ENCODE measurements at places on chromosomes 11 and 22.

DNA sequence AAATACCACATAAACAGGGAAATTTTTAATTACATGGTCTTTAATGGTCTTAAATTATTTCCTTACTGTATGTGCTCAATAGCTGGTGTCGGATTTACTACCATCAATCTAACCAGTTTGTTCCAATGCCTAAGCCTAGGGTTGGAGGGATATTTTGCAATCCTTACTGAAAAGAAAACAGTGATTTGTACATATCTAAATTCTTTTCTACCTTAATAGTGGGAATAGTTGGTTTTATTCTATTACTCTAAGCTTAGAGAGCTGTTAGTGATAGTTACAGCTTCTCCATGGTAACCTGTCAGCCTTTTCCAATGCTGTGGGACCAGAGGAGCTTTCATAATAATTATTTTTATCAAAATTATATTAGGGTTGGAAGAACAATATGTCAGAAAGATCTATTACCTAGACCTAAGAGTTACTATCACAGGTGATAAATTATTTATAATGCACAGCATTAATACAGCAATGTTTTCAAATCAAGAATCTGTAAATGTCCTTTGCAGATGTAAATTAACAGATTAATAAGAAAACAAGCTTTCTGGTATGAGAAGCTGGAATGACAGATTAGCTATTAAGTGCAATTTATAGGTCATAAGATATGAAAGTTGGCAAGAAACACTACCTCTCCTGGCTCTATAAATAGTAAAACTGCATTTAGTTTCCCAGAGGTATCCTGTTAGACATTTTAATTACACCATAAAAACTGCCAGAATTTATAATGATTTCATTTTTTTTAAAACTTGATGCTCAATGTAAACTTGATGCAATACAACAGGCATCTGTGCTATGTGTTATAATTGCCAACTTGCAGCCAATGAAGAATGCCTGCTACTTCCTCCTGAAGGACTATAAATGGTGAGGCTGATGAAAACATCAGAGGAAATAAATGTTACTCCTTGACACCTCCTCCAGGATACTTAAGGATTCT lies 262.0 kb upstream of the PITPNB start:
- DNase-seq, result no peak

- no peak for DNase-seq
Measured at GRCh38 chr11:69437876-69438205, 43.6 kb upstream of the LINC01488 start.

- no peak for DNase-seq
Measured at GRCh38 chr11:70078781-70079616, 882 bp downstream of the ANO1 start.

- no peak for DNase-seq
Measured at GRCh38 chr22:49208004-49208402, 619.7 kb downstream of the BRD1 start.

DNA sequence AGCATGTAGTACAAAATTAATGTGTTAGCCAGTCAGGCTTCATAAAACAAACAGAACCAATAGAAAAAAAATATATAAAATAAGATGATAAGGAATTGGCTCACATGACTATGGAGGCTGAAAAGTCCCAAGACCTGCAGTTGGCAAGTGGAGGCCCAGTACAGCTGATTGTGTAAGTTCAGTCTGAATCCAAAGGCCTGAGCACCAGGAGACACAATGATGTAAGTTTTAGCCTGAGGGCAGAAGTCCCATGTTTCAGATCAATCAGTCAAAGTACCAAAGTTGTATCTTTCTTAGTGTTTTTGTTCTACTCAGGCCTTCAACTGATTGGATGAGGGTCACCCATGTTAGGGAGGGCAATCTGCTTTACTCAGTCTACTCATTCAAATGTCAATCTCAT lies 14.3 kb upstream of the OR10D3 start:
- no peak for DNase-seq

DNA sequence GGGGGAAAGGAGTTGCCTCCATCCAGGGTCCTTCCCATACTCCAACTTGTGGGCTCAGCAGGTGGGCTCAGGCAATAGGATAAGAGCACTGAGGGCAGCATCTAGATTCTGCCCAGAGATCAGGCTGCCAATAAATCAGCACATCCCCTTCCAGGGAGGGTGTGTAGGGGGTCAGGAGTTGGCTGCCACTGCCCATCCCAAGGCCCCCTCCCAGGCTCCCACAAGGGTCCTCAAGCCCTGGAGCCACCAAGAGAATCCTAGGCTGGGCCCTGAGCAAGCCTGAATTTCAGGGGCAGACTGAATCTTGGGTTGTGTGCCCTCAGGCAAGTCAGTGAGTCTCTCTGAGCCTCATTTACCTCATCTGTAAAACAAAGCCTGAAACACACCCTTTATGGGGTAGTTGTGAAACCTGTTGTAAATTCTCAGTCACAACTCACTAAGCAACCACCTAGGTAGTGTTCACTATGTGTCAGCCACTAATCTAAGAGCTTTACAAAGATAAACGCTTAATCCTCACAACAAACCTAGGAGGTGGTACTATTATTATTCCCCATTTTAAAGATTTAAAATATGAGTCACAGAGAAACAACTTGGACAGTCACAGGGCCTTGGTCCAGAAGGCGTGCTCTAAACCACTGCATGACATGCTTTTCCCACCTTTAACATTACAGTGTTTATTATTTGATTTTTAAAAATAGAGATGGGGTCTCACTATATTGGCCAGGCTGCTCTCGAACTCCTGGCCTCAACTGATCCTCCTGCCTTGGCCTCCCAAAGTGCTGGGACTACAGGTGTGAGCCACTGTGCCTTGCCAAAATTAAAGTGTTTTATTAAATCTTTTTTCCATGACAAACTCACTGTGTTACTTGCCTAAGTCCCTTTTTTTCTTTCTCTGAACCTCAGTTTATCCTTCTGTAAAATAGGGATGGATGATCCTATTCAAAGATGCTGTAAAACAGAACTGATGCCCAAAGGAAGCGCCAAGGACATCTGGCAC lies 36.2 kb downstream of the LMO1 start:
- DNase-seq, result no peak

GRCh38 chr11:28878025-28878424 lies 769.8 kb downstream of the METTL15 start:
- no peak for DNase-seq

DNA sequence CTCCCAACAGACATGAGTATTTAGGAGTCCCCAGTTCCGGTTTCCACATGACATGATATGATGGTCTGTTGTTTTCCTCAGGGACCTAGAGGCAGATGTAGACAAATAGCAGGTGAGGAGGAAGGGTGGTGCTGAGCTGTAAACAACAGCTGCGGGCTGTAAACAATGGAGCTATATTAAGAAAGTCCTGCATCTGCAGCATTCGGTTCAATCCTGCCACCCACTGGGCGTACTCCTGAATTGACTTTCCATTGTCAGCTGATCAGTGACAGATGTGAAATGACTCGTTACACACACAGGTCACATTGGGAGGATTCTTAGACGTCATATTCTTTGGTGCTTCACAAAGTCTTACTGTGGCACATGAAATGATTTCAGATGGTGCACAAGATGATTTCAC lies 26.8 kb upstream of the RAG1 start:
- DNase-seq, result peak; percentile 47

- DNase-seq, result no peak
Measured at GRCh38 chr11:2885017-2885677, 428 bp downstream of the CDKN1C start.

DNA sequence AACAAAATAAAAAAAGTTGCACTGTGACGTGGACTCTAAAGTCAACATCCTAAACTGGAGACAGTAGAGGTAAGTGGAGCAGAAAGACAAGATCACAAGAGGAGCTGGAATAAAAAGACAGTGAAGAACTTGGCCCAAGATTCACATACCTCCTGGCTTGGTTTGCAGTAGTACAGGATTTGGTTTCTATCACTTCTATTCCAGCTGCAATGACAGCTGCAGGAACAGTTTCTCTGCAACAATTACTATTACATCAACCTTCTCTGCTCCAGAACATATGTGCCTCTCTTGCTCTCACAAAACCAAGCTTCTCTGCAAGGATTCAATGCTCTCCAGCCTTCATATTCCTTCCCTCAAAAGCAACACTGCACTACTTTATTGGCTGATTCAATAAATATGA lies 7.8 kb upstream of the KDM2A start:
- no peak for DNase-seq

DNA sequence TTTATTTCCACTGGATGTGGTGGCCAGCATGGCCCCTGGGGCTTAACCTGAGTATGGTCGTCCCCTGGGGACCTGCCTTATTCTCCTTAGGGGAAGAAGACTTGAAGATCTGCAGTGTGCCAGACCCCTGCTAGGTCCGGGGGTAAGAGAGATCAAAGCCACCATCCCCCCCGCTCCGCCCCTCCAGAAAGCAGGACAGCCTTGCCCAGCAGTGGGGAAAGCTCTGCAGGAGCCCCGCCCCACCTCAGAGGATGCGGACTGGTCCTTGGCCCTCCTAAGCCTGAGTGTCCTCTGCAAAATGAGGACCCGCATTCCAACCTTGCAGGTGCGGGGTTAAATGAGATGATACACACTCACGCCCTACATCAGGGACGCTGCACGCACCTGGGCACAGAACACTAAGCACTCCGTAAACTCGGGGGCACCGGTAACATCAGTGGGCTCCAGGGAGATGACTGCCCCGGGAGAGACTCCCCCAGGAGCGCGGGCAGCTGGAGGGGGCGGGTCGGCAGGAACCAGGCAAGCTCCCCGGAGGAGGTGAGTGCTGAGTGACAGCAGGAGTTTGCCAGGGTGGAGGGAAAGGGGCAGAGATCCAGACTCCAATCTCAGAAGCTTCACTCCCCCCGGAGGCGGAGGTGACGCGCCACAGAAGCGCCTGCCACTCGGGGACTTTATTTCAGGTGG lies 564 bp upstream of the ANO1 start:
- no peak for DNase-seq

- no peak for DNase-seq
Measured at GRCh38 chr11:11378184-11378940, 25.3 kb upstream of the CSNK2A3 start.

- DNase-seq, result no peak
Measured at GRCh38 chr11:82356316-82356715, 377.3 kb downstream of the FAM181B start.
